ENCODE measurements at places on chromosomes 4 and X. TPM values are rescaled to one million over a fixed set of nuclear protein-coding genes. Genes with fewer than 3 reads are reported as not detected.

TACR3 gene
- not detected for total RNA-seq

KLB gene
- total RNA-seq = 0.05 TPM

BTC gene
- total RNA-seq = 0.42 TPM

TREX2 gene
- total RNA-seq = 0.38 TPM

TEX13B gene
- not detected for total RNA-seq

SFRP2 gene
- total RNA-seq = 1.7 TPM

CSN1S1 gene
- 1.2 TPM for total RNA-seq

DDIT4L gene
- 1.5 TPM for total RNA-seq

SYTL5 gene
- 0.14 TPM for total RNA-seq

Measured in thymus (tissue), 14 donors.